Stimulated activated CD8-positive, alpha-beta memory T cell treated with anti-CD3 and anti-CD28 coated beads, Interleukin-15, amount 100 ng/mL, for 4 hours (primary cell): ENCODE measurements at places on chromosomes 3 and 15.

GRCh38 chr3:130733236-130733875 lies 13.3 kb downstream of the PIK3R4 start:
- no peak for DNase-seq

GRCh38 chr3:42699511-42699971 lies 3.1 kb downstream of the HHATL start:
- DNase-seq: no peak

- DNase-seq: no peak
Observed at GRCh38 chr3:134092208-134092701, 62.5 kb upstream of the SLCO2A1 start.

DNA sequence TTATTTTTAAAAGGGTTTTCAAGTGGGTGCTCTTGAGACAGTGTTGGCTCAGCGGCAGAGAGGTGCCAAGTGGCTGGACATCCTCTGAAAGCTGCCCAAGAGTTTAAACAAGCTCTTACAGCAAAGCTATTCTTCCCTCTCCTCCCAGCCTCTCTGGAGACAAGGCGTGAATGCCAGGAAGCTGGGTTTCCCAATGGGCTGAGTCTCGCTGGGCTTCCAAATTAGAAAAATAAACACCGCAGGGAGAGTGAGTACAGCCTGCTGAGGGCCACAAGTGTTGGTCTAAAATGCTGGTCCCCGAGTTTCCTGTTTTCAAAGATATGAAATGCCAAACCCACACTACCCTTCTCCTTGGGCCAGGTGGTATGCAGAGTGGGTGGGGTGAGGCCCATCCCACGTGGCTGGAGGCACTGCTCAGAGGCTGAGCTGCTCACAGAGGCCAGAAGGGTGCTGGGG lies 36.4 kb downstream of the ZDHHC3 start:
- no peak for DNase-seq

DNA sequence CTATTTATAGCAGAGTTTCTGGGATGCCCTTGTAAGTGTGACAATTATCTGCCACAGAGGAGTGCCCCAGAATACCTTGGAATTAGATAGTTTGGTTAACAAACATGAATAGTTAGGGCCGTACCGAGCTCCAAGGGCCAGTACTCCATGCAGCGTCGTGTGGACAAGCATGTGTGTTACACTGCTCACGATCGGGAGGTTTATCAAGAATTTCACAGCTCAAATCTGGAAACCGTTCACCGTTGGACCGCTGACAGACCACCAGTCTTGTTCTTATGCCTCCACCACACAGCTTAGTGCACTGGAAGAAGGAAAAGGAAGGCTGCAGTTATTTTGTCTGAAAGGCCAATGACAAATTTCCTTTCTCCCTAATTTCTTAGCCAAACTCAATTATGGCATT lies 93.7 kb downstream of the ADAMTS9 start:
- DNase-seq: no peak

GRCh38 chr3:101900316-101900715 lies 51.0 kb downstream of the NFKBIZ start:
- no peak for DNase-seq

GRCh38 chr3:40313975-40314860 lies 4.7 kb downstream of the EIF1B start:
- DNase-seq: no peak

- no peak for DNase-seq
Observed at GRCh38 chr3:141793476-141794260, 30.5 kb downstream of the GRK7 start.

DNA sequence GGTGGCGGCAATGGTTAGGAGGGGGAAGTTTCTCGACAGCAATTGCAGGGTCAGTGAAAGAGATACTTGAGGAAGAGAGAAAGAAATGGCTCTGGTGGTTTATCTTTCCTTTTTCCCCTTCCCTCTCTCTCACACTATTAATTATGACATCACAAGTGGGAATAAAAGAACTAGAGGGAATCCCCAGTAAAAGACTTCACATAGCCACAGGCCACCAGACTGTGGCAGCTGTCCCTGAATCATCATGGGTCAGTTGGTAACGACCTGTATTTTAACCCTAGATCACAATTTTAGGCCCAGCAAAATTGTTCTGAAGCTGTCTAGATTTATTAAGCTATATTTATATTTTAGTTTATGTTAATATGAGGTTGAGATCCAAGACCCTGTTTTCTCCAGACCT lies 40.3 kb downstream of the MBNL1 start:
- no peak for DNase-seq

DNA sequence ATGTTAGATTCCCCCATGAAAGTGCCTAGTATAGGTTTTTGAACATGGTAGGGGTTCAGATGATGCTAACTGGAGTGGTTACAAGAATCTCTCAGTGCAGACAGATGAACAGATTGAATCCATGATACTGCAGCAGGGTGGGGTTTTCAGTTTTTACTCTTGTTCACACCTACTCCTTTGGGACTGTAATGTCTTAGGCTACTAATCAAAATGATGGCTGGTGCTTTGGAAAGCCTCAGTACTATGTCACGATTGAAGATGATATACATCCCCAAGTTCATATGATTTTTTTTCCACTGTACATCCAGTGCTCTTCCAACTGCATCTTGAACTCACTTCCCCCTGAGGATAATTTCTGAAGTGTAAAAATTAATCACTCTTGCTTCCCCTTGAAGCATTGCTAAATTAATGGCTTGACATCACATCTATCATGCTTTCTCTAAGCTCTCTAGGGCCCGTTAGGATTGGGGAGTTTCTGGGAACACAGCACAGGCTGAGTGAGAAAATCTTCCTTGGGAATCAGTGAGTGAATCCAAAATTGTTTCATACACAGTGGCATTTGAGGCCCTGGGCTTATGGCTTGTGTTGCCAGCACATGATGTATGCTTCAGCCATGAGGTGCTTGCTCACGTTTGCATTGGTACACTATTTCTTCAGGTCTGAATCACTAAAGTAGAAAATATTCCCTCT lies 115.0 kb upstream of the TPRG1 start:
- no peak for DNase-seq

DNA sequence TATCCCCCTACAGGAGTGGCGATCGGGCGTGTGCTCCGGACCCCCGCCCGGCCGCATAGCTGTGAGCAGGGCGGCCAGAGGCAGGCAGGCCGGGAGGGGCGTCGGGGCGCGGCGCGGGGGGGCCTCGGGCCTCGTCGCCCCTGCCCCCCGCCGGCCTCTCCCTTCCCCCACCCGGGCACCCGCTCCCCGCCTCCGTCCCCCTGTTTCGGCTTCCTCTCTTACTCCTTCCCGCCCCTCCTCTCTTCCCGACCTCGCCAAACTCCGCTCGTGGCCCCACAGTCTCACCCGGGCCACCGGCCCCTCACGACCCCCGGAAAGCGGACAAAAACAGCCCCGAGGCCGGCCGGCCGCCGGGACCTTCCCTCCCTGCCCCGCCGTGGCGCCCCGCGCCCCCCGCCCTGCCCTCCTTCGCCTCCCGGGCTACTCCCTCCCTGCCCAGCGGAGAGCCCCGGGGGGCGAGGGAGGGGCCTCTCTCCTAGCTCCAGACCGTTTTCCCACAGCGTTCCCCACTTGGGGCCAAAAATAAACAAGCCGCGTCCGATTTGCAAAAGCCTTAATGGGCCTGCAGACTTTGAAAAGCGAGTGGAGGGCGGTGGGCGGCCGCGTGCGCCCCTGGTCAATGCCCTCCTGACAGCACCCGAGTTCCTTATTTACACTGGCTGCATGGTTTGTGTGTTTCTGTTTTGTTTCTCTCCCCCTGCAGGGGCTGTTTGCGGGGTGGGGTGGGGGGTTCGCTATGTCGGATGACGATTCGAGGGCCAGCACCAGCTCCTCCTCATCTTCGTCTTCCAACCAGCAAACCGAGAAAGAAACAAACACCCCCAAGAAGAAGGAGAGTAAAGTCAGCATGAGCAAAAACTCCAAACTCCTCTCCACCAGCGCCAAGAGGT lies 1.0 kb downstream of the UBE2E1 start:
- no peak for DNase-seq

- no peak for DNase-seq
Observed at GRCh38 chr3:15405448-15406050, 21.8 kb downstream of the METTL6 start.
